ENCODE measurements at places on chromosomes 7 and 10. TPM values are rescaled to one million over a fixed set of nuclear protein-coding genes. Genes with fewer than 3 reads are reported as not detected.

TEX36 gene
- not detected for total RNA-seq

KCP gene
- not detected for total RNA-seq

GRCh38 chr7:150665896-150666295 lies 19.6 kb upstream of the GIMAP2 start:
- H3K36me3 ChIP-seq, result peaks cover 8% of the 10 kb centered on the region
- peaks cover 87% of the 10 kb centered on the region for H3K4me1 ChIP-seq
- peak overlapping the region; percentile 10 for H3K4me3 ChIP-seq

DNA sequence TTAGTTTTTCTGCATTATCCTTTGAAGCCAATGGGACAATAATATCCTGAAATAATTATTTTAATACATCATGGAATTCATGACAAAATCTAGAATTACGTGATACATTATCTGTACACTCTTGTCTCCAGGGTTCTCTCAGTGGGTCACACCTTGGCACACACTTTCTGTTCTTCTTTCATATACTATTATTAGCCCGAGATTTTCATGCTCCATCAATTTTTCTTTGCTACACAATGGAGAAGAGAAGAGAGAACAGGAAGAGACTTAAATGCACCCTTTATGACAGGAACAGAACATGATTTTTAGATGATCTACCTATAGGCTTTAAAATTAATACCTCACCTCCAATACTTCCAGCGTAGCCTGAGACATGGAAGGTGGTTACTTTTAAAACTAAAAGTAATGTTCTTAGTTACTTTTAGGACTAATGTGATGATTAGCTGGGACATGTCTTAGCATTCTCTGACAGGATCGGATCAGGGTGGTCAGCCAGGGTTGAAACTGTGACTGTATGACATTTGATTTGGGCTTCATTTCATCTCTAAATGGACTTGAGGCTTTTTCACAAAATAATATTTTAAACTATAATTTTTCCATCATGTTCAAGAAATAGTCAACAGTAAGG lies 148.2 kb upstream of the WNT16 start:
- no peaks in the 10 kb centered on the region for H3K4me1 ChIP-seq
- no peak overlapping the region for H3K27ac ChIP-seq
- H3K27me3 ChIP-seq, result peaks cover 6% of the 10 kb centered on the region

GRCh38 chr7:1325246-1325645 lies 92.6 kb downstream of the UNCX start:
- no peak overlapping the region for H3K27ac ChIP-seq
- no peak overlapping the region for H3K4me3 ChIP-seq
- peaks cover 6% of the 10 kb centered on the region for H3K27me3 ChIP-seq
- H3K36me3 ChIP-seq, result no peaks in the 10 kb centered on the region
- no peak for DNase-seq

GRCh38 chr10:11517150-11517549 lies 94.3 kb downstream of the USP6NL start:
- H3K27me3 ChIP-seq, result no peaks in the 10 kb centered on the region
- peak overlapping the region; percentile 15 for H3K27ac ChIP-seq
- DNase-seq, result peak; percentile 53
- no peak overlapping the region for H3K4me3 ChIP-seq

- H3K4me3 ChIP-seq, result peak overlapping the region; percentile 96
- peak overlapping the region; percentile 92 for H3K27ac ChIP-seq
- no peak for DNase-seq
- no peaks in the 10 kb centered on the region for H3K27me3 ChIP-seq
- H3K4me1 ChIP-seq, result peaks cover 40% of the 10 kb centered on the region
- H3K36me3 ChIP-seq, result peaks cover 9% of the 10 kb centered on the region
Observed at GRCh38 chr7:32496052-32496813, 944 bp downstream of the AVL9 start.

DNA sequence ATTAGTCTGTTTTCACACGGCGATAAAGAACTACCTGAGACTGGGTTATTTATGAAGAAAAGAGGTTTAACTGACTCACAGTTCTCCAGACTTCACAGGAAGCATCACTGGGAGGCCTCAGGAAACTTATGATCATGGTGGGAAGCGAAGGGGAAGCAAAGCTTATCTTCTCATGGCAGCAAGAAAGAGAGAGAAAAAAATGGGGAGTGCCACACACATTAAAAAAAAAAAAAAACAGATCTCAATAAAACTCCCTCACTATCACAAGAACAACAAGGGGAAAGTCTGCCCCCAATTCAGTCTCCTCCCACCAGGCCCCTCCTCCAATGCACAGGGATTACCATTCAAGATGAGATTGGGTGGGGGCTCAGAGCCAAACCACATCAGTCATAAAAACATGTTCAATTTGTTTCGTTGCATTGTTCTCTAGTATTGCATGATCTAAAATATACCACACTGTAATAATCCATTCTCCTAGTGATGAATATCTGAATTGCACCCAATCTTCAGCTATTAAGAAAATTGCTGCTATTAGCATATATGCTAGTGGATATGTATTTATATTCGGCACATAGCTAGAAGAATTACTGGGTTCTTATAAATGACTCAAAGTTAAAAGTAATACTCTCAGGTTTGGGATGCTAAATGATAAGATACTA lies 328.9 kb upstream of the KCND2 start:
- H3K36me3 ChIP-seq, result no peaks in the 10 kb centered on the region
- H3K27me3 ChIP-seq, result no peaks in the 10 kb centered on the region
- no peak overlapping the region for H3K4me3 ChIP-seq
- no peak for DNase-seq
- H3K27ac ChIP-seq, result no peak overlapping the region

- H3K4me3 ChIP-seq, result no peak overlapping the region
Observed at GRCh38 chr7:16564909-16565426, 38.3 kb downstream of the LRRC72 start.

DNA sequence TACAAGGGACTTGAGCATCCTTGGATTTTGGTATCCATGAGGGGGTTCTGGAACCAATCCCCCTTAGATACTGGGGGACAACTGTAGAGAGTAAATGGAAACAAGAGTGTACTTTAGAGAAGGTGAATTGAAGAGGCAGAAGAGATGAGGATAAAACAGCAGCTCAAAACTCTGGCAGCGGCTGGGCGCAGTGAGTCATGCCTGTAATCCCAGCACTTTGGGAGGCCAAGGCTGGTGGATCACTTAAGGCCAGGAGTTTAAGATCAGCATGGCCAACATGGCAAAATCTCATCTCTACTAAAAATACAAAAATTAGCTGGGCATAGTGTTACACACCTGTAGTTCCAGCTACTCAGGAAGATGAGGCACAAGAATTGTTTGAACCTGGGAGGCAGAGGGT lies 218.7 kb downstream of the GALNT17 start:
- H3K4me1 ChIP-seq, result no peaks in the 10 kb centered on the region
- H3K36me3 ChIP-seq, result no peaks in the 10 kb centered on the region
- H3K27me3 ChIP-seq, result no peaks in the 10 kb centered on the region
- H3K4me3 ChIP-seq, result no peak overlapping the region

DNA sequence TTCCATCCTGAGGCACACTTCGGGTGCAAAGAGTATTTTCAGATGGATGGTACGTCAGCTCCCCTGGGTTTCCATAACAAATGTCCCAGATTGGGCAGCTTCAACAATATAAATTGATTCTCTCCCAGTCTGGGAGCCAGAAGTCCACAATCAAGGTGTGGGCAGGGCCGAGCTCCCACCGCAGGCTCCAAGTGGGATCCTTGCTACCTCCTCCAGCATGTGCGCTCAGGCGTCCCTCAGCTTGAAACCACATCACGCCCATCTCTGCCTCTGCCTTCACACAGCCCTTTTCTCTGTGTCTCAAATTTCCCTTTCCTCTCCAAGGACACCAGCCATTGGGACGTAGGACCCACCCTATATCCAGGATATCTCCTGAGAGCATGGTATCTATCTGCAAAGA lies 153.5 kb downstream of the DIP2C start:
- H3K27me3 ChIP-seq, result peaks cover 12% of the 10 kb centered on the region
- H3K4me1 ChIP-seq, result peaks cover 11% of the 10 kb centered on the region
- DNase-seq, result no peak

DNA sequence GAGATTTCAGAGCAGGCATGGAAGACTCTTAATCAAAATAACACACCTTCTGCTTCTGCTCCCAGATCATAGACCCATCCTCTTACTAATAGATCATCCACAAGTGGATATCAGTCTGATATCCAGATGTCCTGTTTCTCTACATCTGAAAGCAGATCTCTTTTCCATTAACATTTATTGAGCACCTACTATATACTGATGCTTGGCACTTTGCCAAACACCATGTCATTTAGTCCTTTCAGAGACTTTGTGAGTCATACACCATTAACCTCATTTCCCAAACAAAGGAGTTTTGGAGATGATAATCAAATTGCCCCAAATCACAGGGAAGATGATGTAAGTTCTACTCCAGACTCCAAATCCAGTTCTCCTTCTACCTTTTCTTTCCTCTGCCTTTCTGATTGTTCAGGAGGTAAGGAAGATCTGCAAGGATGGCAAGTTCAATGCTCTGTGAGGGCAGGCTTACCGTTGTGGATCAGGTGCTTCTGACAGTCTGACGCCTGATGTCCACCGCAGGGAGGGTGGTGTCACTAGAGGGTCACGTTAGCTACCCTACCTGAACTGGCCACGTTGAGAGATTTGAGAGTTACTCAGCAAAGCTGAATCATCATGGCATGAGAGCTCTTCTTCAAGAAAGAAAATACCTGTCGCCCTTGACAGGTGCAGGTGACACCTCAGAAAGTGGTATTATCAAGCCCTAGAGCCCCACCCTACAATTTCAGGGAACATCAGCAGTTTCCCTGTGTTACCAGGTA lies 269.6 kb upstream of the ZMIZ1 start:
- no peak for DNase-seq
- no peaks in the 10 kb centered on the region for H3K36me3 ChIP-seq
- H3K4me3 ChIP-seq, result no peak overlapping the region
- H3K27ac ChIP-seq, result no peak overlapping the region
- H3K27me3 ChIP-seq, result no peaks in the 10 kb centered on the region

DNA sequence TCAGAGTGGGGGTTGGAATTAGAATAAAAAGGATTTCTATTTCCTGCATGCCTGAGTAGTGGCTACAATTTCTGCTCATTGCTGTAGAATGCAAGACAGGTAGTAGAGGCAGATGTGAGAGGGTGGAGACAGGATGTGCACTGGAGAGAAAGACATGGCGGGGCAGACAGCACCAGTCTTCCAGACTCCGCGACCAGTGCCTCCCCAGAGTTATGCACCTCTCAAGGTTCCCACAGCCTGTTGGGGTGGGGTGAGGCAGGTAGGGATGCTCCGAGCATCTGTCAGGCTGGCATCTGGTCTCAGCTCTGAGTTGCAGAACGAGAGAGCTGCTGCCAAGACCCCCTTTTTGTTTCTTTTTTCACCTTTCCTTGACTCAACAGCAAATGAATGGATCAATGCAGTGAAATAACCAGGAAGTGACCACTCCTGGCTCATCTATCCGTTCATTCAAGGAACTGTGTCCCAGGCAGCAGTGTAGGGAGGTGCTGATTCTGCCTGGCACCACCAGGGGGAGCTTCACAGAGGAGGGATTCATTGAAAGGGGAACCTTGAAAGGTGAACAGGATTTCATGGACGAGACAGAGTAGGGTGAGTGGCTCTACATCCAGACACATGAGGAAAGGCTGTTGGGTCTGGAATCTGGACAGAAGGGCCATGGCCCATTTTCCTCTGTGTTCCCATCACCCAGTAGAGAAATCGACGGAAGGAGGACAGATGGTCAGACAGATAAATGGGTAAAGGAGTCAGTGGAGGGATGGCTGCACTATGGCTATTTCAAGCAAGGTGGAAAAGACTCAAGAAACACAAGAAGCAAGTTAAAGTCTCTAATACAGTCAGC lies 17.2 kb upstream of the SLC18A3 start:
- no peak overlapping the region for H3K4me3 ChIP-seq
- H3K27ac ChIP-seq, result no peak overlapping the region
- no peaks in the 10 kb centered on the region for H3K4me1 ChIP-seq
- peak; percentile 68 for DNase-seq
- H3K36me3 ChIP-seq, result no peaks in the 10 kb centered on the region
- H3K27me3 ChIP-seq, result peaks cover 28% of the 10 kb centered on the region

GRCh38 chr10:63696205-63696604 lies 175.0 kb downstream of the REEP3 start:
- no peaks in the 10 kb centered on the region for H3K36me3 ChIP-seq
- no peaks in the 10 kb centered on the region for H3K27me3 ChIP-seq
- H3K4me3 ChIP-seq, result no peak overlapping the region
- H3K27ac ChIP-seq, result no peak overlapping the region
- no peak for DNase-seq

DNA sequence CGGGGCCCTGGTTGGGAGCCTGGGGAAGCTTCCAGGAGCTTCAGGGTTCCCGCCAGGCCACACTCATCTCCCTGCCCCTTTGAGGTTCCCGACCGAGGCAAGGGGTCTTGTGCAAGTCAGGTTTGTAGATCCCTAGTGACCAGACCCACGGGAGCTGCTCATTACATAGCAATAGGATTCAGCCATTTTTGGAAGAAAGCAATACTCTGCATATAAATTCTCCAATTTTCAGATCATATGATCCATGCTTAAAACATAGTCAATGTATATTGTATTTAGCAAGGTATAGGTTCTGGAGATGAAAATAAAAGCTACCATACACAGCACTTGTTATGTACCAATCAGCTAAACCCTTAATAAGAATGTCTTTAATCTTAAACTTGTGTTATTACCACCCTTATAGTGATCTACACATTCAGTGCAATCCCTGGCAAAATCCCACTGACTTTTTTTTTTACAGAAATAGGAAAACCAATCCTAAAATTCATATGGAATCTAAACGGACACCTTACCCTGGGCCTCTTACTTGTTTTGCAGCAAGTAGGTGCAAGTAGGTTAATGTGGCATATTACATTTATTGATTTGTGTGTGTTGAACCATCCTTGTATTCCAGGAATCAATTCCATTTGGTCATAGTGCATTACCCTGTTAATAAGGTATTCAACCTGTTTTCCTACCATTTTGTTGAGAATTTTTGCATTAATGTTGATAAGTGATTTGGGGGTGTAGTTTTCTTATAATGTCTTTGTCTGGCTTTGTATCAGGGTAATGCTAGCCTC lies 13.8 kb upstream of the FKBP9 start:
- H3K4me1 ChIP-seq, result peaks cover 18% of the 10 kb centered on the region
- H3K27me3 ChIP-seq, result no peaks in the 10 kb centered on the region
- no peak for DNase-seq

- H3K4me3 ChIP-seq, result no peak overlapping the region
- H3K4me1 ChIP-seq, result peaks cover 82% of the 10 kb centered on the region
- H3K27me3 ChIP-seq, result no peaks in the 10 kb centered on the region
- H3K27ac ChIP-seq, result no peak overlapping the region
Observed at GRCh38 chr10:63258920-63259678, 126.0 kb downstream of the NRBF2 start.

Data from activated naive CD4-positive, alpha-beta T cell treated with anti-CD3 and anti-CD28 coated beads for 36 hours (primary cell).